ENCODE measurements at places on chromosomes 2 and 18.

GRCh38 chr2:168397629-168398028 is 58.4 kb upstream of the CERS6 start:
- DNase-seq = no peak

DNA sequence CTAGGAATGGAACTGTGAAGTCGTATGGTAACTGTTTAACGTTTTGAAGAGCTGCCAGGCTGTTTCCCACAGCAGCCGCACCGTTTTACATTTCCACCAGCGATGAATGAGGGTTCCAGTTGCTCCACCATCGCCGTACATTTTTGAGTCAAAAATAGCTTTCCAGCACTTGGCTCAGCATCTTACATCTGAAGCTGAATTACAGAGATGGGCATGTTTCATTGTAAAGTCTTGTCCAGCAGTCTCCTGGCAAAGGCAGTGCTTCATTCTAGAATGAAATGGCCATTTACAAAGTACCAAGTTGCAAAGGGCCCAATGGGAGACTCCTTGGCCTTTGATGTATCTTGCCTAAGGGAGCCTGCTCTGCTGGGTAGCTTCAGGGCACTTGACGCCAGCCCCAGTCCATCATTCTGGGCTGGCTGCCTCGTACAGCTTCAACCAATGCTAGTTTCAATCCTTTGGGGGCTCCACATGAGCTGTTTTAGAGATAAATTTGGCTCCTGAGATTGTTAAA is 45.1 kb downstream of the ATIC start:
- DNase-seq = peak; percentile 29

DNA sequence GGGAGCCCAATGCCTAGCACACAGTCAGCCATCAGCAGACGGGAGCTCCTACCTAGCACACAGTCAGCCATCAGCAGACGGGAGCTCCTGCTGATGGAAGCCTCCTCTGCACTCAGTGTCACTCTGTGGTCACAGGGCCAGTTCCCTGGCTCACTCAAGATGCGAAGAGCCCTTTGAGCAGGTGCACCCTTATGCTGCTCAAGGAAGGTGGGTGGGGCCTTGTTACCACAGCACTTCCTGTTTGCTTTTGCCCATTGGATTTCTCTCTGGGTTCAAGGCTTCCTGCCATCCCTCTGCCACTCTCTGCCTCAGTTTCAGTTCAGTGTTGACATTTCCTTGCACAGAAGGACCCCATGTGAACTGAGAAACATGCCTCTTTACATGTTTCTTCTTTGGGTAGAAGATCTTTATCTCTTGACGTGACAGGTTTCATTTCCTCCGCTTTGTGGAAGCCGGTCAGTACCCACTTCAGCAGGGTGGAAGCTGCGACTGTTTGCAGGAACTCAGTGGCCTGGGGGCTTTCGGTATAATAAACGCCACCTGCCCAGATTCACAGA is 11.6 kb downstream of the TRIB2 start:
- DNase-seq = no peak

DNA sequence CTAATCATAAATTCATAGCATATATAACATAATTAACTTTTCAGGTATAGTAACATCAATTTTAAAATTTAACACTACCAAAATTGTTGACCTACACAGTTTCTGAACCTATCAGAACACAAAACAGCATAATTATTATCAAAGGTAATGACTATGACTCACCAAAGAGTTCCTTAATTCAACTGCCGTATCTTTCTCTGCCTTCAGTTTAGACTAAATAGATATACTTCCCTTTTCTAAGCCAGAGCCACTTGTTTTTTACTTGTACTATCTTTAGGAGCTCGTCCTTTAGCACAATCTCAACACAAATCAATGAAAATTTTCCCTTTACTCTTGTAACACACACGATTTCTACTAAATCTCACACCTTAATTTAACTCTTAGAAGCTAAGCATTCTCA is 54.4 kb downstream of the CCDC88A start:
- no peak for DNase-seq

- DNase-seq = no peak
Observed at GRCh38 chr2:69989009-69989408, 27.6 kb upstream of the ASPRV1 start.

- peak; percentile 88 for DNase-seq
Observed at GRCh38 chr2:171595896-171596295, 73.6 kb downstream of the CYBRD1 start.

DNA sequence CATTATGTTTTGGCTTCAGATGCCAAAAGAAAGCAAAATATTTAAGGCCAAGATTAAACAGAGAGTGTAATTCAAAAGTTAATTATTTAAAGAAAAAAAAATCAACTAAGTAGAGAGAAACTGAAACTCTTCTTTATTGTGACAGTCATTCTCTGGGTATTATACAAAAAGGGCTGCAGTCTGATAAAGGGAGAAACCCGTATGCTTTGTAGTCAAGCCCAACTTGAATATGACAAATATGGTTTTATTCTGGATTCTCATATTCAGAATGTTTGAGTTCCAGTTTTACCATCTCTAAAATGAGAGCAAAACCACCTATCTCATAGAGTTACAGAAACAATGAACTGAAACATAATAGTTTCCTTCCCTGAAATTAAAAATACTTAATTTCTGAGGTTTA is 8.2 kb downstream of the CDH2 start:
- no peak for DNase-seq

DNA sequence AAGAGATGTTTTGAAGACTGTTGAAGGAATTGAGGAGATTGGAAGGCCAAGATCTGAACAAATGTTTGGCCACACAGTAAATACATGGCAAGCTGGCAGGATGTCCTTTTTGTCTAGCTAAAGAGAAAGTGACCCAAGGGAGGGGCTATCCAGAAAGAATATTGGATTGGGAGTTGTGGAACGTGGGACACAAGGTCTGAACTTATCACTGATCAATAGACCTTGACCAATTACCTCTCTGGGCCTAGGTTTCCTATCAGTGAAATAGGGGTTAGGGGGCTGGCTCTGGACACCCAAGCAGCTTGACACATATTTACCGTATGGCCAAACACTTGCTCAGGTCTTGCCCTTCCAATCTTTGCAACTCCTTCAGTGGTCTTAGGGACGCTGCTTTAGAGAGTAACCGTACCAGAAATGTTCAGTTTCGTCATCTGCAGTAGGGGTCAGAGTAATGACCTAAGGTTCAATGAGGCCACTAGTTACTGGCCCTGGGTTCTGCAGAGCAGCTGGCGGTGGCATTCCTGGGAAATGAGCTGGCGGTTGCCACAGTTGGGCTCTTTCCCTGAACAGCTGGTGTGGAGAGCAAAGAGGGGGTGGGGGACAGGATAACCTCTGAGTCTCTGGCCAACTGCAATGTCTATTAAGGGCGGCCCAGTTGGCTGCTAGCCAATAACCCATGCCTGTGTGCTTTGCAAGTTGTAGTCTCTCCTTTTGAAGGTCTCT is 70.1 kb upstream of the STPG4 start:
- DNase-seq = peak; percentile 79

- DNase-seq = no peak
Observed at GRCh38 chr2:231710799-231711676, 2.7 kb downstream of the PTMA start.

- DNase-seq = no peak
Observed at GRCh38 chr2:180776921-180777320, 203.5 kb upstream of the UBE2E3 start.

- peak; percentile 57 for DNase-seq
Observed at GRCh38 chr18:26436176-26437051, 111.9 kb downstream of the KCTD1 start.

DNA sequence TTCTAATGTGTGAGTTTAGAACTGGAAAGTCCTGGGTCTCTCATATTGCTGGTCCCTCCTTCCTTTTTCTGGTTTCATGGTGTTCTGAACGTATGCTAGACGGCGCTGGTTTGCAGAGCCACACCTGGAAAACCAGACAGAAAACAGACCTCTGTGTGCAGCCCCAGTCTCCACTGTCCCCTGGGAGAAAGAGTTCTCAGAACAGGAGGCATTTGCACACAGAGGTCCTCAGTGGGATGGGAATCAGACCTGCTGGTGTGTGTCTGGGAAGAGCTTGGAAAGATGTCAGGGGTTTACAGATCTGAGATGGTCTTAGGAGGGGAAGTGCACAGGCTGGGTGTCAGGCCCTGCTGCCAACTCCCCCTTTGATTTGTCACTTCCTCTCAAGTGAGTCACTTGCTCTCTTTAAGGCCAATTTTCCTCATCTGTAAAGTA is 14.9 kb upstream of the MBP start:
- peak; percentile 39 for DNase-seq

DNA sequence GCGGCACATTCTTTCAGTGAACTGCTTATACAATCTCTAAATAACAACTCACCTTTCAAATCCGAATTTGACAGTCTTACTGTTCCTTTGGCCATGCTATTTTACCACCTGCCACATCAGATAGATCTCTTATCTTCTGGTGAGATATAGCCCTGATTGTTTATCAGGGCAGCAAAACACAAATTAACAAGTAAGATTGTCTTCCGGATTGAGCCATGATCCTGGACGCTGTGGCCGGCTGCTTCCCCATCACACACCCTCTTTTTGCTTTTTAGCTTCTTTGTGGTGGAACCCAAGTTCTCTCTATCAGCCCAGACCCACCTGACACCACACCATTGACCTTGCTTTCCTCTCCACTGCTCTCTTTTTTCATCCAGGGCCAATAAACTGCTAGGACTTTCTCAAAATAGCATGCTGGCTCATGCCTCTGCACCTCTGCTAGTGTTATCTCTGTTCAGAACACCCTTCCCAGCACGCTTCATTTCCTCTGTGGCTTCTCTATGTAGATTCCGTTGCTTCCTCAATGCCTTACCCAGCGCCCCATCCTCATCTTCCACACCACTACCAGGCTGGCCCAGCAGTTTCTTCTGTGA is 111.8 kb upstream of the CNTNAP5 start:
- DNase-seq = no peak

- no peak for DNase-seq
Observed at GRCh38 chr2:205739620-205740019, 57.3 kb downstream of the NRP2 start.

DNA sequence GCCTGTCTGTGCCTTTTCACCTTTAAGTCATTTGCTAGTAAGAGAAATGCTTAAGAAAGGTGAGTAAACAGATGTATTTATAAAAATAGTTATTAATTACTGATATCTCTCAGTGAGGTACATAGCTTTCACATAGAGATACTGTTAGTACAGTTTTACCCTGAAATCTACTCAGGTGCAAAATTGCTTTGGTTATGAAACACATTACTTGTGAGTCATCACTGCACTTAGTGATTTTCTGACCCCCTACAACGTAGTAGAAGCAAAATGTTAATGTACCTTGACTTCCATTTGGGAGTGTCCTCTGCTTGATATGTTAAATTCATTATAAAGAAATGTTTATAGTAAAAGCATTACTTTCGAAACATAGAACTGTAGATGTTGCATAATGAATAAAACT is 6.5 kb downstream of the GLS start:
- no peak for DNase-seq

GRCh38 chr2:40721595-40721994 is 269.7 kb upstream of the SLC8A1 start:
- peak; percentile 64 for DNase-seq

DNA sequence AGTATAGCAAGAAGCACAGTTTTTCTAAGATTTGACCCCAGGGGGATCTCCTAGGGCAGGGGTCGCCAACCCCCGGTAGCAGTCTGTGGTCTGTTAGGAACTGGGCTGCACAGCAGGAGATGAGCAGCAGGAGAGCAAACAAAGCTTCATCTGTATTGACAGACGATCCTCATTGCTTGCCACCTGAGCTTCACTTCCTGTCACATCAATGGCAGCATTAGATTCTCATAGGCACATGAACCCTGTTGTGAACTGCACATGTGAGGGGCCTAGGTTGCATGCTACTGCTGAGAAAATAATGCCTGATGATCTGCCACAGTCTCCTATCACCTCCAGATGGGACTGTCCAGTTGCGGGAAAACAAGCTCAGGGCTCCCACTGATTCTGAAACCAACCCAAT is 136.2 kb downstream of the RGPD3 start:
- DNase-seq = no peak

GRCh38 chr2:68690851-68691250 is 43.8 kb upstream of the ARHGAP25 start:
- no peak for DNase-seq

GRCh38 chr2:11177871-11178690 is 22.8 kb downstream of the SLC66A3 start:
- no peak for DNase-seq

- DNase-seq = no peak
Observed at GRCh38 chr2:18588049-18588448, 1.3 kb downstream of the NT5C1B start.

- no peak for DNase-seq
Observed at GRCh38 chr2:106885971-106886915, at the start of gene ST6GAL2. TSS of gene ST6GAL2 (minus strand) at chr2:106886167. CDS start at chr2:106843977, 42,190 bp downstream.

DNA sequence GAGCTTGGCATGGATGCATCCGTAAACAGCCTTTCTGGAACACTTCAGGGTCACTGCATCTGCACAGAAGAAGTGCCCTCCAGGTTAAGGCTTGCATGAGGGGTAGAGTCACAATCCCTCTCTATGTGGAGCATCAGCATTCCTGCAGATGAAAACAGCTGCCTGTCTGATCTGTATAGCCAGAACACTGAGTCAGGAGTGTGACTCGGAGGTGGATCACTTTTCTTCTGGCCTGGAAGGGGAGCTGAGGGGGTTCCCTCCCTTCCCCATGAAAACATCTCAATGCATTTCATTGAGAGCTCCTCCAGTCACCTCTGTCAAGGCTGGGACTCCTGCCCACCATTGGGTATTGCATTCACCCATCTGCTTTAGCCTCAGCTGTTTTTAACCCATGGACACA is 72.5 kb upstream of the SERPINE2 start:
- peak; percentile 37 for DNase-seq

DNA sequence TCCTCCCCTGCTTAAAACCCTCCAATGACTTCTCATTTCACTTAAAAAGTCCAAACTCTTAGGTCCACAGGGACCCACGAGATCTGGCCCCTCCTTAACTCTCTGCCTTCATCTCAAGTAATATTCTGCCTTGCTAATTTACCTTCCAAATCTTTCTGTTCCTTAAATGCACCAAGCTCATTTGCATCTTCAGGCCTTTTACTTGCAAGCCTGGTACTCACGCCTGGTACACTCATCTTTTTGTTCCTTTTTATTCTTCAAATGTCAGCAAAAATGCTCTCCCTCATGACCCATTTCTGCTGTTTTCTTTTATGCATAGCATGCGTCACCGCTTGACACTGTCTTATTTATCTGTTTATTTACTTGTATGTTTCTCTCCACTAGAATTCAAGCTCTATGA is 2.7 kb upstream of the WIPF1 start:
- no peak for DNase-seq

- DNase-seq = no peak
Observed at GRCh38 chr2:20104900-20105545, 53.6 kb upstream of the LAPTM4A start.

- no peak for DNase-seq
Observed at GRCh38 chr2:201939453-201939941, 94.2 kb upstream of the FZD7 start.

DNA sequence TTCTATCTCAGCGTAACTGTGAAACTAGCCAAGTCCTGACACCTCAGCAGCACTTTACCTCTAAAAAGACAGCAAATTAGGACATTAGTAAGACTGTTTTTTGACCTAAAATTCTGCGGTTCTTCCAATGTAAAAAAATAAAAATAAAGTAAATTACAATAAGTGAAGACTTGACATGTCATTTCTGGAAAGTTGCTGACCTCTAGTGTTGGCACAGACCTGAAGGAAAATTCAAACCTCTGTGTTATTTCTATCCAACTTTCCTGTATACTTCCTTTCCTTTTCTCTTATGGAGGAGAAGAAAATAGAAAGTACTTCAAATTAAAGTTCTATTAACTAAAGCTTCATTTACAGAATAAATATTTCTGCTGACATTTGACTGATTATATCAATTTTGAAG is 110.6 kb downstream of the TMEM182 start:
- DNase-seq = no peak

GRCh38 chr18:6242004-6242403 is 172.7 kb downstream of the L3MBTL4 start:
- no peak for DNase-seq

GRCh38 chr18:56900195-56901094 is 246.4 kb upstream of the BOD1L2 start:
- DNase-seq = no peak

All from AG08395 (cell line).